ENCODE measurements at places on chromosomes 11 and 22.

DNA sequence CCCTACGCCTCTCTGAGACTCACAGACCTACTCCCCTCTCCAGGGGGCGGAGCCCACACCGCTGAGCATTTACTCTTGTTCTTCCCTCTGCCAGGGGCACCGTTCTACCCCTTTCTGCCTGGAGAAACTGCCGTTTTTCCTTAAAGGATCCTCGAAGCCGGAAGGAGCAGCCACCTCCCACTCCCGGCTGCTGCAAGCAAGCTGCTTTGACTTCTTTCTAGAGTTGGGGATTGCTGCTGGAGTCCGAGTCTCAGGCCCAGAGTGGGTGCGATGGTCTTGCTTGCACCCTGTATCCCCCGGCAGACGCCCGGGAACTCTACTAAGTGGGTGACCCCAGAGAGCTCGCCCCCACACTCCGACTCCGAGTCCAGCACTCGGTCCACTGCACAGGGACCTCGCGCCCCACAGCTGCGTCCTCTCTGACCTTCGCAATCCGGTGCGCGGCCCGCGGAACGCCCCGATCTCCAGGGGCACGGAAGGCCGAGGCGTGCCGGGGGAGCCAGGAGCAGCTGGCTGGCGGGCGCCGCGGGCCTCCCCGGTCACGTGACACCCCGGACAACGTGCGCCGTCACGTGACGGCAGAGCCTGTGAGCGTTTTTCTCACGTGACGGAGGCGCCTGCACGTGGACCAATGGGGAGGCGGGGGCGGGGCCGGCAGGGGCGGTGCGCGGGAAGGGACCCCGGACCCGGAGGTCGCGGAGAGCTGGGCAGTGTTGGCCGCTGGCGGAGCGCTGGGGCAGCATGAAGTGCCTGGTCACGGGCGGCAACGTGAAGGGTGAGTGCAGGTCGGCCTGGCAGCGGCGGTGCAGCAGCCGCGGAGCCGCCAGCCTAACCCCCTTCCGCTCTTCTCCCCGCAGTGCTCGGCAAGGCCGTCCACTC is at the start of gene RAD9A:
Gene RAD9A (plus strand): TSS at position 683 of the 879 bp plus-strand sequence. CDS start 59 bp downstream, at position 742.
- peak; percentile 90 for DNase-seq

GRCh38 chr11:67113231-67113721 is 5.8 kb upstream of the KDM2A start:
- peak; percentile 36 for DNase-seq

DNA sequence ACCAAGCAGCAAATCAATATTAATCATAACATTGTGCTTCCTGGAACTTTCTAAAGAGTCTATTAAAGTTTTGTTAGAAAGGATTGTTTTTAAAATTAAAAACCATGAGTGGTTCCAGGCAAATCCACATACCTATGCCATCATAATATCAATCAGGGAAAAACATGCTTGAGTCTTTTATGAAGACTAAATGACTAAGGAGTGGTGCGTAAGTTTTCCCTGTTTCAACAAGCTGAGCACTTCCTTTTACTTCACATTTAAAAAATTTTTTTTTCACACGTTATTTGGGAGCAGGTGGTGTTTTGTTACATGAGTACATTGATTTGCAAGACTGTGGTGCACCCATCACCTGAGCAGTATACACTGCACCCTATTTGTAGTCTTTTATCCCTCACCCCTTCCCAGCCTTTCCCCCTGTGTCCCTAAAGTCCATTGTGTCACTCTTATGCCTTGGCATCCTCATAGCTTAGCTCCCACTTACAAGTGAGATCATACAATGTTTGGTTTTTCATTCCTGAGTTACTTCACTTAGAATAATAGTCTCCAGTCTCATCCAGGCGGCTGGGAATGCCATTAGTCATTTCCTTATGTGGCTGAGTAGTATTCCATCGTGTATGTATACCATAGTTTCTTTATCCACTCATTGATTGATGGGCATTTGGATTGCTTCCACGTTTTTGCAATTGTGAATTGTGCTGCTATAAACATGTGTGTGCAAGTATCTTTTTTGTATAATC is 1190.3 kb upstream of the RAG2 start:
- DNase-seq: no peak

- DNase-seq: no peak
Measured at GRCh38 chr11:83666149-83666548, 380.0 kb upstream of the CCDC90B start.

GRCh38 chr22:22389467-22389866 is 119.1 kb downstream of the ZNF280B start:
- DNase-seq: no peak

- no peak for DNase-seq
Measured at GRCh38 chr11:79102840-79103239, 338.0 kb downstream of the TENM4 start.

- no peak for DNase-seq
Measured at GRCh38 chr22:22857607-22858558, 29.7 kb upstream of the IGLL5 start.

- DNase-seq: no peak
Measured at GRCh38 chr11:35111161-35112055, 27.6 kb upstream of the CD44 start.

DNA sequence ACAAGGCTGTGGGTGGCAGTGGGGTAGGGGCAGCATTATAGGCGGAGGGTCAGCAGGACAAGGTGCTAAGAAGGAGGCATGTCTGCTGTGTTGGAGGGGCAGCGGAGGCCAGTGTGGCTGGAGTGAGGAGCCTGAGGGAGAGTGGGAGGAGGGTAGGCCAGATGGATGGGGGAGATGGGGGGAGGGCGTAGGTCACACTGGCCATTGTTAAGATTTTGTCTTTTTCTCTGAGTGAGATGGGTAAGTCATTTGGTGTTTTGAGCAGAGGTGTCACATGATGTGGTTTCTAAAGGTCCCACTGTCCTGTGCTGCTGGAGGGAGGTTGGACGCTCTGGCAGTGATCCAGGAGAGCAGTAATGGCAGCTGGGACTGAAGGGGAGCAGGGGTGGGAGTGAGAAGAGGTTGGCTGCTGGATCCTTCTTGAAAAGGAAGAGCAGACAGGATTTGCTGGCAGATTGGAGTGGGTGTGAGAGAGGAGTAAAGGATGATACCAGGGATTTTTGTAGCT is 9.8 kb downstream of the PPP6R3 start:
- DNase-seq: no peak

DNA sequence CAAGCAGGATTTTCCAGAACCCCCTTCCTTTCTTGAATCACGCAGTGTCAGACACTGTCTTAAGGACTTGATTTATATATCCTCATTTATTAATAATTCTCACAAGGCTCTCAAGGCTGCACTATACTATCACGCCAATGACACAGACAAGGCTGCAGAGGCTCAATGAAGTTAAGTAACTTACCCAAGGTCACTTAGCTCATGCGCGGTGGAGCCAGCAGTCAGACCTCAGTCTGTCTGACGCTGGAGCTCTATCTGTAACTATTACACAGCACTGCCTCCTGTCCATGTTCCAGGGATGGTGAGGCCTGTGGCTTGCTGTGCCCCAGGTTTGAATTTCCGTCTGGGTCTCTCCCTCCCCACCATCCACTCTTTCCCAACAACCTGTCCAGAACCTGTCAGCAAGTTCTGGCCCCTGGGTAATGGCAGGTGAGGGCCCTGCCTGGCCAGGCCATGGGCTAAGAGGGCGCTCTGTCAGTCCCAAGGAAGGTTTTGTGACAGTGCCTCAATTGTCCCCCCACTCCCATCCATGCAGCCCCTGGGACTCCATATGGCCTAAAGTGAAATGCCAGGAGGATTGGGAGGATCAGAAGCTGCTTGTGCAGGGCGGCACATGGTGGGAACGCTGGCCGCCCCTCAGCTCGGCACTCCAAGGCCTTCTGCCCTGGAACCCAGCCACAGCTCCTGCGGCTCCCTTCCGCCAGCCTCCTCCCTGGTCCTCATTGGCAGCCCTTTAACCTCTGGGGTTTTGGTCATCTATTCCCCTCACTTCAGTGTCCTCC is 8.6 kb downstream of the KCNC1 start:
- no peak for DNase-seq

- no peak for DNase-seq
Measured at GRCh38 chr11:84962018-84962417, 665.1 kb downstream of the DLG2 start.

- no peak for DNase-seq
Measured at GRCh38 chr22:41557401-41558240, 3.2 kb upstream of the CSDC2 start.

GRCh38 chr11:15918674-15919073 is 437.7 kb downstream of the SOX6 start:
- DNase-seq: no peak

DNA sequence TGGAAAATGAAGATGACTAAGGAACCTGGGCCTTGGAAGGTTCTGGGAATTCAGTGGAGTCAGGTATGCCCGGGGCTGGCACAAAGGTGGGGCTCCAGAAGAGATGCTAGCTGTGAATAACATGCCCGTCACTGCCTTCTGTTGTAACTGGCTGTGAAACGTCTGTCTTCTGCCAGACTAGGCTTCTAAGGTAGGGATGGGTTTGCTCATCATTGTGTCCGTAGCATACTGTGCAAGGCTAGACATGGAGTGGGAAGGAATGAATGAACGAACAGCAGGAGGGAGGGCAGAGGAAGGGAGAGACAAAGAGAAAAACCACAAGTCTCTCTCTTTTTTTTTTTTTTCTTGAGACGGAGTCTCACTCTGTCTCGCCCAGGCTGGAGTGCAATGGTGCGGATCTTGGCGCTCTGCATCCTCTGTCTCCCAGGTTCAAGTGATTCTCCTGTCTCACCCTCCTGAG is 327.4 kb downstream of the MN1 start:
- DNase-seq: no peak

DNA sequence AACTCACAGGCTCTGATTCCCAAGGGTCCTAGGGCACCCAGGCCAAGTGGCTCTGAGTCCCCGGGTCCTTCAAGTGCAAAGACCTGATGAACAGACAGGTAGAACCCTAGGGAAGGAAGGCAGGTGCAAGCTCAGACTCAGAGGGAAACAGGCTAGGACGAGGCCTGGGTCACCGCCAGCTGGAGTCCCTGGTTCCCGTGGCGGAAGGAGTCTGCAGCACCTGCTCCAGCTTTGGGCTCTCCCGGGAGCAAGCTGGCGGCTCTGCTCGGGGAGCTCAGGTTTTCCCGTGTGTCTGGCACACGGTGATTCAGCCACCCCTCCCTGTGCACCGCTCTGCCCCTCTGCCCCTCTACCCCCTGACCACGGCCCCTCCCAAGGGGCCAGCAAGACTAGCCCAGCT is 59.8 kb downstream of the WNT7B start:
- no peak for DNase-seq

GRCh38 chr11:36711104-36711825 is 113.2 kb upstream of the RAG2 start:
- no peak for DNase-seq

GRCh38 chr22:20197407-20198030 is 46.7 kb upstream of the CCDC188 start:
- no peak for DNase-seq

GRCh38 chr11:6572215-6572614 is 31.2 kb downstream of the RRP8 start:
- no peak for DNase-seq

GRCh38 chr11:20022363-20023081 is 137.8 kb downstream of the DBX1 start:
- DNase-seq: no peak

DNA sequence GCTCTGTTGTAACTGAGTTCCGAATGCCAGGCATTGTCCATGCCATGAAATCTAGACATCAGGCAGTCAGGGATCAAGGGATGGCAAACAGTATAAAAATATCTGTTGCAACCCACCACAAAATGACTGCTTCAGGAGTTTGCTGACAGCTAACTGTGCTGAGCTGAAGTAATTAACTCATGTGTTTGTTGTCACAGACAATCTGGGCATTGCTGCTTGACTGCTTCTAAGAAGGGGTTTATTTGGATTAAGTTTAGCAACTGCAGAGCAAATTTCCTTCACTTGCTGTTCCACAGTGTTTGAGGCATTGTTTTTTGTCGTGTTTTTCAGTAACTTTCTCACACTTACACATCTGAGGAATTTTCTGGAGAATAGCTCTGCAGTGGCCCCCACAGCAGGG is 30.4 kb downstream of the BSX start:
- DNase-seq: no peak

DNA sequence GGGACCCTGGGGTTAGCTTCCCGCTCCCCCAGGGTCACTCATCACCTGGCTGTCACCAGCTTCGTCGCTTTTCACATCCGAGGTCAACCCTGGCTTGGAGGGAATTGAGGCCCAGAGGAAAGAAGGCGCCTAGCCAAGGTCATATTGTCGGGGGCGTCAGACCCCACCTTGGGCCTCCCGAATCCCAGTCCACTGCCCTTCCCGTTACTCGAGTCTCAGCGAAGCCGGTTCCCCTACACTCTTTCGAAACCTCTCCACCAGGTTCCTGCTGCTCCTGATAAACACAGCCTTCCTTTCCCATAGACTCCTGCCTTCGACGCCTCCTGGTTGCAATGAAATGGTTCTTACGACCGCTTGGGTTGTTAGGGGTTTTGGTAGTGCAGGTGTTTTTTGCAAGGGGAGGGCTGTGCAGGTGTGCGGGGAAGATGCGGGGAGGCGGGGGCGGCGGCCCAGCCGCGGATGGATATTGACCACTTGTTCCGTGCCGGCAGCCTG is 642 bp downstream of the NAA40 start:
- DNase-seq: peak; percentile 18

DNA sequence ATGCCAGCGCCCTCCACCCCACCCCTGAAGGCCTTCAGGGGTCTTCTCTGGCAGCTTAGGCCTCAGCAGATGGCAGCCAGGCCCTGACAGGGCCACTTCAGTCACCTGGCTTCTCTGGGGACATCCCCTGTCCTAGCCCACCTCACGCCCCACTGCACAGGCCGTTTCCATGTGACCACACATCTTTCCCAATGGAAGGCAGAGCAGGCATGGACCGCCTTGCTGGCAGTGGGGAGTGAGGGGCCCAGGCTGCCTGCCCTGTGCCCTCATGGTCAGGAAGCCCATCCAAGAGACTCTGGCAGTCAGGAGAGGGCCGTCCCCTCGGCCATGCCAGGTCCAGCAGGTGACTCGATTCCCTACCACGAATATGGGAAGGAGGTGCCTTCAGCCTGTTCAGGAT is 25.8 kb downstream of the MACROD1 start:
- no peak for DNase-seq

DNA sequence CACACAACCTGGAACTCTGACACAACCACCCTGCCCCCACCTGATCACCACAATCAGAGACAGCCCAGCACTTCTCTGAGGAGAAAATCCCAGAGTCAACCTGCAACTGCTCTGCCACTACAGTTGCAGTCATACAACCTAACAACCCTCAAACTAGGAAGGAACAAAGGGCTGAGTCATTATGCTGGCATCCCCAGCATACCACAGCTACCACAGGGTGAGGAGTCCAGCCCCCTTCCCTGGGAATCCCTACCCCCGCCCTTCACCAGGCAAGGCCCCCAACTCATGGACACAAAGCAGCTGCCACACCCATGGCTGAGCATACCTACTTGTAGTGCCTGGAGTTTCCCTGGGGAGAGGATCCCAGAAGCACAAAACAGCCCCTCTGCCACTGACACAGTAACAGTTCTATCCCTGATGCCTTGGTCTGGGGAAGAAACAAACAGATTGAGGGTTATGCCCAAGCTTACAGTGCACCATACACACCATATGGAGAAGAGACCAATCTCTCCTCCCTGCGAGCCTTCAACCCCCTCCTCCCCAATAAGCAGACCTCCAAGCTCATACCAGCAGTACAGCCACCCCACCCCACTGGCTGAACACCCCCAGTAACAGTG is 68.5 kb upstream of the C11orf58 start:
- DNase-seq: no peak

GRCh38 chr11:34531663-34532062 is 18.1 kb upstream of the ELF5 start:
- DNase-seq: no peak
